CD4-positive, alpha-beta T cell treated with Interleukin-17A for 1 hour (primary cell): ENCODE measurements at places on chromosomes 4 and X.

DNA sequence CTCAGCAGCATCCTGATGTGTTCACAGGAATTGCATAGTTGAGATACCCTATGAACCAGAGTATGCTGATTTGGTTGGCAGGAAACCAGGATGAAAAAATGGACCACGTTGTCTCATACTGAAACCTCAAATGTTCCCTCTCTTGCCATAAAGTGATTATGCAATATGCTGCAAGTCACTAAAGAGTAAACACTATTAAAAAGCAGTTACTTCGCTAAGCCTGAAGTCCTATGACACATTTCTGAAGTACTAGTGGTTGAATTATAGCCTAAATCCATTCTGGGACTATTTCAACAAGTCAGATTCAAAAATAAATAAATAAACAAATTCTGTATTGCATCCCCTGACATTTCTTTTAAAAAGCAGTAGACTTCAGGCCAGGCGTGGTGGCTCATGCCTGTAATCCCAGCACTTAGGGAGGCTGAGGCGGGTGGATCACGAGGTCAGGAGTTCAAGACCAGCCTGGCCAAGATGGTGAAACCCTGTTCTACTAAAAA lies 106.0 kb upstream of the NAP1L5 start:
- DNase-seq: no peak

DNA sequence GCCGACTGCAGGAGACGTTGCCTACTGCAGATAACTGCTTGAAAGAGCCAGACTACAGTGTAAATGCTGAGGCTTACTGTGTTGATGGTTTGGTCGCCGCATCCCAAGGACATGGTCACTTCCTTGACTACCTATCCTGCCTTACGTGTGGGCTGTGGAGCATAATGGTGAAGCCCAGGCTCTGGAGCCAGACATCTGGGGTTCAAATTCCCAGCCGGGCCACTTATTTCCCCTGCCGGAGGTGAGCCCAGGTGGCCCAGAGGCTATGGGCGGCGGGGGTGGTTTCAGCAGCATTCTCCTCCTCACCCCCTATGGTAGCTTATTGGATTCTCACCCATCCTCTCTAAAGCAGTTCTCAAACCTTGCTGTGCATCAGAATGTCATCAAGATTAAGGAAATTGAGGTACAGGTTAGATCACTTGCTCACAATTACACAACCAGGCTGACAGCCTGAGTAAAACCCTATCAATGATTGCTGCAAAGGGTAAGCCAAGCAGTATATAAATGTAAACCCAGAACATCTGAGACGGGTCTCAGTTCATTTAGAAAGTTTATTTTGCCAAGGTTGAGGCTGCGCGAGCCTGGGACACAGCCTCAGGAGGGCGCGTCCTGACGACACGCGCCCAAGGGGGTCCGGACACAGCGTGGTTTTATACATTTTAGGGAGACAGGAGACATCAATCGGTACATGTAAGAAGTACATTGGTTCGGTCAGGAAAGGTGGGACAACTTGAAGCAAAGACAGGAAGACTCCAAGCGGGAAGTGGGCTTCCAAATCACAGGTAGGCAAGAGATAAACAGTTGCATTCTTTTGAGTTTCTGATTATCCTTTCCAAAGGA lies 48.5 kb downstream of the EVC start:
- no peak for DNase-seq

- DNase-seq: peak; percentile 74
Observed at GRCh38 chrX:19887911-19888879, 795 bp upstream of the SH3KBP1 start.

DNA sequence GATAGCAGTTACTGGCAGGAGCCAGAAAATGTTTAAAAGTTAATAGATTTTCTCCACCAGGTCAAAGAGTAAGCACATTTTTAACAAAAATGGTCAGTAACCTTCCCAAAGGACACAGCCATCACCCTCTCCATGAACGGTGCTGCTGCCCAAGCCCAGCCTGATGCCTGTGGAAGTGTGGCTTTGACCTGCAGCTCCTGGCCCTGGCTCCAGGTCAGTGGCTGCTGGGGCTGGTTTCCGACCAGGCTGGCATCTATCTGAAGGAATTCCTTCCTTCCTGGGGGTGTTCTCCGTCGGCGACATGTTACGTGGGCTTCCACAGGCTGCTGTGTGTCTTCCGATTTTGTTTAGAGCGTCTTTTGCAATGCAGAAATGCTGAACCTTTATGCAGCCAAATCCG lies 61.7 kb downstream of the ACOX3 start:
- no peak for DNase-seq

GRCh38 chr4:125225806-125226205 lies 88.9 kb upstream of the FAT4 start:
- DNase-seq: no peak
